Effector memory CD4-positive, alpha-beta T cell (primary cell): ENCODE measurements at places on chromosomes 3 and 15.

DNA sequence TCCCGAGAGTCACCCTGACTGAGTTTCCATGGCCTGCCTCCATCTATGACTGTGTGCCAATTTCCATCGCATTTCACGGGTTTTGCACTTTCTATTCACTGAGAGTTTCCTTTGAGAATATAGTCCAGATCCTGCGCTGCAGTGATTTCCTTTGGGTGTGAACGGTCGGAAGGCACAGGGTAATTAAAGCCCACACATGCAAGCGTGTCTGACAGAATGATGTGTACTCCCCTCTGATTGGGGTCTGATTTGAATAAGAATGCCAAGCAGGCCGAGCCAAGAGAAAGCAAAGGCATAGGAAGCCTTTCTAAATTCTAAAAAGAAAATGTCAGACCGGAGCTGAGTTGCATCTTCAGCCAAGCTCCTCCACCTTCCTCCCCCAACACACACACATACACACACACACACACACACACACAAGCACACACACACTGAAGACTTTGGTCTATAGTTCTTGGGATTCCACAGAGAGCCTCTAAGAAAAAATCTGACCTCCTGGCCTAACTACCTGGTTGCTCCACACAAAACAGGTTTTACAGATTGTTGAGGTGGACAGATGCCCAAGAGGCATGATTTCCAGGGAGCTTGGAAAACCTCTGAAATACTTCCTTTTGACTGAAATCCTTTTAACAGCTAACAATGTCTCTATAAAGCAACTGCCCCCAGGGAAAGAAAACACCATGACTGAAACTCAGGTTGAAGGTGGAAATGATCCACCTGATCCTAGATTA, 59.7 kb upstream of the LRRN1 start:
- no peak for DNase-seq
- H3K36me3 ChIP-seq, result no peaks in the 10 kb centered on the region
- no peaks in the 10 kb centered on the region for H3K4me1 ChIP-seq
- no peak overlapping the region for H3K27ac ChIP-seq
- no peak overlapping the region for H3K4me3 ChIP-seq

DNA sequence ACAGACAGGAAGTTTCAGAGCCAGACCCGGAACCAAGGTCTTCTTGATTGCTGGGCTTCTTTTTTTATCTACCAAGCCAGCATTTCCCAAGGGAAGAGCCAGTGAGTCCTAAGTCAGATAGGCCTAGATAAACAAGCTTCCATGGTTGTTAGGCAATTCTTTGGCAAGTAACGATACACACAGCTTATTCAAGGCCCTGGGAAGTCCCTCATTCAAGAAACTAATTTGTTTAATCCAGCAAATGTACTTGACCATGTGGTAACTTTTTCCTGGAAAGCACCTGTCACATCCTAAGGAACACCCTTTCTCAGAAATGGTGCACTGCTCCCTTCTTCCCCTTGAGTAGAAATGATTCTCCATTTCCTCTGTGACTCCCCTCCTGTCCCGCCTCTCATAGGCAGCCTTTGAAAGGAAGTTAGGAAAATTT, 209.9 kb downstream of the ITPR1 start:
- peaks cover 56% of the 10 kb centered on the region for H3K36me3 ChIP-seq
- no peak overlapping the region for H3K4me3 ChIP-seq
- H3K27ac ChIP-seq, result no peak overlapping the region
- H3K4me1 ChIP-seq, result no peaks in the 10 kb centered on the region
- no peaks in the 10 kb centered on the region for H3K27me3 ChIP-seq

- peak overlapping the region; percentile 99 for H3K27ac ChIP-seq
- peaks cover 17% of the 10 kb centered on the region for H3K4me1 ChIP-seq
- no peaks in the 10 kb centered on the region for H3K27me3 ChIP-seq
- no peak for DNase-seq
- peak overlapping the region; percentile 97 for H3K4me3 ChIP-seq
These were observed 4.6 kb upstream of the SIN3A start for GRCh38 chr15:75455982-75456531.

- no peak overlapping the region for H3K4me3 ChIP-seq
- no peaks in the 10 kb centered on the region for H3K36me3 ChIP-seq
These were observed 10.9 kb downstream of the SMAD3 start for GRCh38 chr15:67076147-67076843.

DNA sequence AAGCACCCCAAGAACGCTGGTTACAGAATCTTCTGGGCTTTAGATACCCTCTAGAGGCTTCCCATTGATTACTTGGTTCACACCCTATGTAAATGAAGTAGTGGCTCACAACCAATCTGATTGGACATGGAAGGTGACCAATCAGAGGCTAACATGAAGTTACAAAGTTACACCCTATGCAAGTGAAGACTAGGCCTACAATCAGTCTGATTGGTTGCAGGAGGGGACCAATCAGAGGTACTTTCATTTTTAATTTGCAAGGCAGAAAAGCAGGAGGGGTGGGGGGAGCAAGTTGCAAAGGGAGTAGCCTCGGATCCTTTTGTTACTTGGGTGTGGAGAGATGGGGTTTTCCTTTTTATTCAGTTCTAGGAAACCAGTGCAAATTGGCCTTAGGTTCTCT, 11.1 kb upstream of the RTP2 start:
- peaks cover 6% of the 10 kb centered on the region for H3K4me1 ChIP-seq
- H3K27ac ChIP-seq, result no peak overlapping the region
- DNase-seq, result no peak

DNA sequence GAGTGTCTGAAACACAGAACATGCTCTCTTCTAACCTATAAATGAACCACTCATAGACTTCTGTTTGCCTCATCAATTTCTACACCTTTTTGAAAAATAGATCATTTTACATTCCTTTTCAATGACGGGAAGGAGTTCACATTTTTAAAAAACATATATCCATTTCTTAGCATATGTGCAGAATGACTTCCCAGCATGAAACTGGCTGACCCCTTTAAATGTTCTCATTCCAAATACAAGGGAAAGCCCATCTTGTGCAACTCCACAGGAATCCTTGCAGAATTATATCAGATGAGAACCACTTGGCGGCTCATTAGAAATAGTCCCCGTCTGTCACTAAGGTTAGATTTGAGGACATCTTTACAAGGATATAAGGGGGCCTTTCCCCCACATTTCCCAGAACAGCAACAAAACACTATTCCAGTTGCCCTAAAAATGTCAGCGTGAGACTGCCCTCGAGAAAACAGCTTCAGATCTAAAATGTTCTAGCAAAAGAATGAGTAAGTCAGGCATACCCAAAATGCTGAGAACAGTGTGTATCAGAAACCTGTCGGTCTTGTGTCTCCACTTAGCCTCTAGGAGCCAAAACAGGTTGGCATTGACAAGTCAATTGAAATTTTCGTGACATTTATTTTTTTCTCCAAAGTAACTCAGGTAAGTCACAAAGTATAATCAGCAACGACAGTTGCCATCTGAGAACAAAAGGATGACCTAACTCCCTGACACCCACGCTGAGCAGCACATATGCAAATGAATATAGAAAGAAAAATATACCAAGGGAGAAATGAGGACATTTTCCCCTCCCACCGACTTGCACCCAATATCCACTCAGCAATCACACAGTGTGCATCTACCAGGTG, 63.1 kb downstream of the FOXP1 start:
- no peak for DNase-seq
- H3K36me3 ChIP-seq, result no peaks in the 10 kb centered on the region
- no peak overlapping the region for H3K4me3 ChIP-seq
- H3K4me1 ChIP-seq, result no peaks in the 10 kb centered on the region

DNA sequence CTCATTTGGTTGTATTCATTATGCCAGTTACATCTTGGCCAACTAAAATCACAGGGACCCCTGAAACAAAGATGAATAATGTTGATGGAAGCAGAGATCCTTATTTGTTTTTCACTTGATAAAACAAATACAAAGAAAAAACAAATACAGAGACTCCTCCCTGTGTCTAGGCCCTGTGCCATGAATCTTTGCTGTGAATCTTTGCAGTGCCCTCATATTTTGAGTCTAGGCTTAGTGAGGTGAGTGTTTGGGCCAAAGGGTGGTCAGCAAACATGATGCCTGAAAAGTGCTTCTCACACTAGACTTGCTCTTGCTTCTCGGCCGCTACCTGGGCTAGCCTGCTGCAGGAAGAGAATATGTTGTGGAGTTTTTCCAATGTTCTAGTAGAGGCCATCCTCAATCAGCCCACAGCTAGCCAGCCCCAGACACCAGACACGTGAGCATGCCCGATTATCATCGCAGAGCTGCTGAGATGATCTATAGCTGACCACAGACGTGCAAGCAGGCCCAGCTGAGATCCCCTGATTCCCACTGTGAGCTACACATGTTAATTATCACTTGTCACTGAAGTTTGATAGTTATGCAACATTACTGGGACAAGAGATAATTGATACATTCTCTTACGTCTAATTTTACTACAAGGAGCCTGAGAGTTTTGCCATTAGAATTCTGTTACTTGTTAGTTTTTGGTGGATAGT, 191.4 kb downstream of the THRB start:
- H3K4me3 ChIP-seq, result no peak overlapping the region
- no peak for DNase-seq
- H3K4me1 ChIP-seq, result no peaks in the 10 kb centered on the region
- no peaks in the 10 kb centered on the region for H3K36me3 ChIP-seq
- no peaks in the 10 kb centered on the region for H3K27me3 ChIP-seq

DNA sequence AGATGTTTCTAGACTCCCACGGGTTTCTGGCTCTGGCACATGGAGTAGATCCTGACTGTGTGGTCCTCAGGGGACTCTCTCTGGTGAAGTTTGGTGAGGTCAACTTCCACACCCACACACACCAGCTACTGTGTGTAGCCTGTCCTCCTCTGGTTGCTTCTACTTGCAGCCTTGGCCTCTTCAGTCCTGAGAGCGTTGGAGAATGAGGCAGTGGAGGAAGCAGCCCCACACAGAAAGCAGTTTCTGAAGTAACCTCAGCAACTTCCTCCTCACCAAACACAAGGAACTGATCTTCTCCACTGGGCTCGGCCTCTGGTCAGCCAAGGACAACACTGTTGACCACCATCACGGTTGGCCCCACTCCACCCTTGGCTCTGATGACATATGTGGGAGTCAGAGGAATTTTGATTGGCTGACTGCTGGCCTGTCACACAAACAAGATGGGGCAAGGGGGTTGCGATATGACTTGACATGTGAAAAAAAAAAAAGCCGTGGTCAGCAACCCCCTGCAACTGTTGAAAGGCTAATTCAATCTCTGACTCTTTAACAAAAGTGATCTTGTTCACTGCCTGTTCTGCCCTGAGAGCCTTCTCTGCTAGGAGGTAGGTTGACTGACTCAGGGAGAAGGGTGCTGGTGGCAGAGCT, 19.6 kb downstream of the CD86 start:
- H3K4me3 ChIP-seq, result no peak overlapping the region
- no peaks in the 10 kb centered on the region for H3K36me3 ChIP-seq
- no peaks in the 10 kb centered on the region for H3K27me3 ChIP-seq
- no peaks in the 10 kb centered on the region for H3K4me1 ChIP-seq
- no peak overlapping the region for H3K27ac ChIP-seq
- no peak for DNase-seq

DNA sequence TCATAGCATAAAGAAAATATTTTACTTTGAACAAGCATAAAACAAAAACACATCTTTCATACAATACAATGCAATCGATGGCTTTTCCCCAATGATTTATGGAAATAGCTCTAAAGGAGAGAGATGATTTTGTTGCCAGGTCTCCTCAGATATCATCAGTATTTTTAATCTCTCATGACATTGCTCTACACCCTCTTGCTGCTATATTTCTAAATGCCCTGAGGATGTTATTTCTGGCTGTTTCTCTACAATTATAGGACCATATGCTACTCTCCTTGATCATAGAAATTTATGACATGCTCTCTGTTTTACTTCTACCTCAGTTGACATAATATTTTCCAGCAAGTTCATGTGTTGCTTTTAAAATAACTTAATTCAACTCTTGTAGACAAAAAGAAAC, 654.9 kb upstream of the GBE1 start:
- no peaks in the 10 kb centered on the region for H3K36me3 ChIP-seq
- DNase-seq, result no peak
- H3K27me3 ChIP-seq, result no peaks in the 10 kb centered on the region
- H3K27ac ChIP-seq, result no peak overlapping the region

DNA sequence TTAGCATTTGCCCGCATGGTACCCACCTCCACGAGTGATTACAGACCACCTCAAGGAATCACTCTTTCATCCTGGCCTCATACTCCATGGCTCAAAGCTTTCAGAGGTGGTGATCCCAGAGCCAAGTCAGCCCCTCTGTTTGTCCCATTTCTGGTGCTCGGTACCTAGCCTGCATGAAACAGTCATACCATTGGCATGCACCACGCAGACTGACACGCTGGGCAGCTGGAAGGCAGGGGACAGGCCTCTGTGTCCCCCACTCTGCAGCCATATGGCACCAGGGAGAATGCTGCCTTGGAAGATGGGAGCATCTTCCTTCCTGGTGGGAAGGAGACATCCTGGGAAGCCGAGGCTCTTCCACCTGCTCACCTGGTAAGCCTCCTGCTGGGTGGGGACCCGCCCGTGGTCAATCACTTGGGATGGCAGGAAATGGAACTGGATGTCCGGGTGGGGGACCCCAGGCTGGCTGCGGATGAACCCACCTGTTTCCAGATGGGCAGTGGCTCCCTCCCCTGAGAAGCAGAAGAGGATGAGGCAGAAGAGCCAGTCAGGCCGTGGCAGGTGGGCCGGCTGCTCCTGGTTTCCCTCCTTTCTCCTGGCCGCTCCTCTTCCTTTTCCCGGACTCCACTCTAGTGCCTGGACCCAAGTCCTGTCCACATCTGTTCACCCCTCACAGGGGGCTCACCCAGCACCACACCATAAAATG, 26.9 kb downstream of the CHDH start:
- H3K27ac ChIP-seq, result no peak overlapping the region
- H3K27me3 ChIP-seq, result no peaks in the 10 kb centered on the region
- no peak overlapping the region for H3K4me3 ChIP-seq
- H3K36me3 ChIP-seq, result no peaks in the 10 kb centered on the region
- H3K4me1 ChIP-seq, result no peaks in the 10 kb centered on the region
- no peak for DNase-seq

- H3K27me3 ChIP-seq, result no peaks in the 10 kb centered on the region
- no peaks in the 10 kb centered on the region for H3K36me3 ChIP-seq
- no peak overlapping the region for H3K27ac ChIP-seq
- DNase-seq, result no peak
These were observed 69.1 kb downstream of the SSUH2 start for GRCh38 chr3:8575364-8576104.

DNA sequence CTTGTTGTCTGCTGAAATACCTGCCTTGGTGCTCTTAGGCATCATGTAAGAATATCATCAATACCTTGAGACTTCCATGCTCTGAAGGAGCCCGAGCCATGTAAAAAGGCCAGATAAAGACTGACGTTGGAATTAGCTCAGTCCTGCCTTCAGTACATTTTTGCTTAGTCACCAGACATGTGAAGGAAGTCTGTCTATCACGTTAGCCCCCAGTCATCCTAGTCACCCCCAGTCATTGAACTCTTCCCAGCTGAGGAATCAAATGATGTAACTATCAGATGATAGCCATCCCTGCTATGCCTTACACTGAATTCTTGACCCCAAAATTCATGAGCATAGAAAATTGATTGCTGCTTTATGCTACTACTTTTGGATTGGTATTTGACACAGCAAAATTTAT, 351.2 kb upstream of the SGO1 start:
- no peaks in the 10 kb centered on the region for H3K4me1 ChIP-seq
- no peak overlapping the region for H3K27ac ChIP-seq
- no peaks in the 10 kb centered on the region for H3K27me3 ChIP-seq
- no peak for DNase-seq
- no peaks in the 10 kb centered on the region for H3K36me3 ChIP-seq
